ENCODE measurements at places on chromosomes 4 and X.

GRCh38 chr4:27357283-27357682 lies 496.6 kb downstream of the STIM2 start:
- DNase-seq, result no peak

GRCh38 chr4:17168571-17168970 lies 270.1 kb upstream of the LDB2 start:
- DNase-seq, result no peak

GRCh38 chr4:75584067-75584466 lies 28.2 kb downstream of the ODAPH start:
- DNase-seq, result no peak

DNA sequence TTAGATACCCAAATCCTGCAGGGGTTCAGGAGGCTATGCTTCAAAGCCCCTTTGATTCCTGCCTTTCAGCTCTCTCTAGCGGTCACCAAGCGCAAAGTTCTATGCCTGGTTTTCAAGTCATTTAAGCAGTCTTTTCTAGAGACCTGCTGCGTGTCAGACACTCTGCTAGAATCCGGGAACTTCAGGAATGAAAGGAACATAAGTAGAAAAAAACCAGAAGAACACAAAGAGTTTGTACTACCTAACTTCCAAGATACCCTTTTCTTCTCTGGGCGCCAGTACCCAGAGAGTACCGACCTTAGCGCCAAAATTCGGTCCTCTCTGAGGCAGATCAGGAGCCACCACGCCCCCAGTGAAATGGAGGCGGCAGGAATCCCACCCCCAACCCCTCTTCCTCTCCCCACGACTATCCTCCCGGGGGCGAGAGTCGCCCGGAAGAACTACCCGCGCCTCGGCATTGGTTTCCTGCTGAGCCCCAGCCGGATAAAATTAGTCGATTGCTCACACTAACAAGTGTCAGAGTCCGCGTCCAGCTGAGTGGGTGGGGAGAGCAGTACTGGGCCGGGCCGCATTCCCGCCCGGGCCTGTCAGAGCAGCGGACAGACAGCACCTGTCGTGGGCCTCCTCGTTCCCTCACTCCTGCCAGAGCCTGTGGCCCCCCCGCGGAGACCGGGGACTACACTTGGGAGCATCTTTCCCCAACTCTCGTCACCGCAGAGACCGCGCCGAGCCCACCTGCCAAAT lies 78.8 kb downstream of the RLIM start:
- DNase-seq, result peak; percentile 58

- DNase-seq, result no peak
Observed at GRCh38 chr4:83563998-83564397, 28.1 kb downstream of the GPAT3 start.

DNA sequence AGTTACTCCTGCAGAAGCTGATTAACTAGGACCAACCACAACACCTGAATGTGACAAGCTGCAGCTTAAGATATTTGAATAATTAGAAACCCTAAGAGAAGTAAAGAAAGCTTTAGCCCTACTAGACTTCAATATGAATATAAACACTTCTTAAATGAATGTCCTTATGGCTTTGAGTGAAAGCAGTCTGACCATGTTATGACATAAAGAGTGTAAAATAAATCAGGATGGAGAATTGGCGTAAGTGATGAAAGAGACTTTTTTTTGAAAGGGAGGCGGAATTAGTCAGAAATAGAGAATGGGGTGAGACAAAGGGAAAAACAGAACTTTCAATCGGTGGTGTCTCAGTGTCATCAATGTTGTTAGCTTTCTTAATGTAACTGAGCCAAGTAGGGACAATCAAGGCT lies 117.2 kb upstream of the MAGEB16 start:
- DNase-seq, result no peak

GRCh38 chrX:9902656-9903055 lies 64.5 kb upstream of the CLDN34 start:
- no peak for DNase-seq

- DNase-seq, result no peak
Observed at GRCh38 chr4:100804576-100805360, 286.9 kb upstream of the EMCN start.

DNA sequence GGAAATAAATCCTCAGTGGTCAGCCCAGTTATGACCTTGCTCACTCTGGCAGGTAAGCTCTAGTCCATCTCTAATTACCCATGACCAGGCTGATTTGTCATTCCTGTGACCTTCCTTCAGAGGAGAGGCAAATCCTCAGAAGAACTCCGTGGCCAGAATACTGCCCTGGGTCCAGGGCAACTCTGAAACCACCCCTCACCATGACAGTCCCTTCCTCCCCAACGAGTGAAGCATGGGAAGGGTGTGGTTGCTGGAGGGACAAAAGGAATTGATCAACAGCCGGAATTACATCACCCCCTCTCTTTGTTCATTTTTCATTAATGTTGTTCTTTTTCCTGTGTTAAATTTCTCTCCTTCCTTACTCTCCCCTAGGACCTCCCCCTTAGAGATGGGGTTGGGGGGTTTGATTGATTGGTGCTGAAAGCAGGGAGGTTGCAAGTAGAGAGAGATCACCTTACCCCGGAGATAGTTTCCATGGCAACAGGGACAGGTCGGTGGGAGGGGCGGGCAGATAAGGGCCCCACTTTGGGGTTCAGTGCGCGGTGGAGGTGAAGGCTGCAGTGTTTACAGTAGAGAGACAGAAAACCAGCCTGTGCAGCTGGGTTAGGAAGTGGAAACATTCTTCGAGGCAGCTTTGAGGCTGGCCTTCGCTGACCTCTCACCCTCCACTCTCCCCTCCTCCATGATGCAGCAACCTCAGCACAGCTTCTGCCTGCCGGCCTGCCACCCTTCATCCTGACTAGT lies 647.4 kb downstream of the BCOR start:
- no peak for DNase-seq

GRCh38 chr4:87543835-87544461 lies 14.8 kb upstream of the SPARCL1 start:
- no peak for DNase-seq

DNA sequence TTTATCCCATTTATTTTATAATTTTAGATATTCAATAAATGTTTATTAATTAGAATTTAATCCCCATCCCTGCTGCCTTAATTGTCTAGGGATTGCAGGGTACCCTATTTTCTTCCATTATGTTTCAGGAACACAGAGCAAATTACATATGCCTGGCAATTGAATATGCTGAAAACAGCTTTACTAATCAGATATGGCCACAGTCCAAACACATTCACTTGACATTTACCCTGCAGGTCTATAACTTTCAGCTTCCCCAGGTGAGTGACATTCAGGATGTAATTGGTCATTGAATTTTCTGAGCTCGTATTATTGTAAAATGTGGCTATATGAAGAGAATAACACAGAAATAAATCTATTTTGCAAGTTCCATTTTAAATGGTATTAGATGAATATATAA lies 218.7 kb upstream of the NDST4 start:
- DNase-seq, result no peak

GRCh38 chr4:128061566-128062536 lies 739 bp downstream of the LARP1B start:
- DNase-seq, result peak; percentile 74

All from GM13976 (cell line).